ENCODE measurements at places on chromosomes 3 and 15.
A peak's percentile ranks its signal among the peaks of the same experiment; 100 is the strongest.

- no peaks in the 10 kb centered on the region for H3K4me1 ChIP-seq
- H3K4me3 ChIP-seq: no peak overlapping the region
- 0 out of 2 replicates have a peak, but pooled peaks cover 4% of the 10 kb centered on the region for H3K36me3 ChIP-seq
- H3K27me3 ChIP-seq: no peaks in the 10 kb centered on the region
Measured at GRCh38 chr3:185831195-185831594, 6.4 kb upstream of the IGF2BP2 start.

DNA sequence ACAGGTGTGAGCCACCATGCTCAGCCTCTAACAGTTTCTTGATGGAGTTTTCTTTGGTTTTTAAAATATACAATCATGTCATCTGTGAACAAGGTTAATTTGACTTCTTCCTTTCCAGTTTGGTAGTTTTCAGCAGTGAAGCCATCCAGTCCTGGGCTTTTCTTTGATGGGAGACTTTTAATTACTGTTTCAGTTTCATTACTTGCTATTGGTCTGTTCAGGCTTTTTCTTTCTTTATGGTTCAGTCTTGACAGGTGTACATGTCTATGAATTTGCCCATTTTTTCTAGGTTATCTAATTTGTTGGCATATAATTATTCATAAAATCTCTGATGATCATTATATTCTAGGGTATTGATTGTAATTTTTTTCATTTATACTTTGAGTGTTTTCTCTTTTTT is 36.8 kb downstream of the PFN2 start:
- H3K4me3 ChIP-seq: no peak overlapping the region
- H3K36me3 ChIP-seq: no peaks in the 10 kb centered on the region
- no peak for DNase-seq
- H3K27ac ChIP-seq: no peak overlapping the region
- H3K27me3 ChIP-seq: no peaks in the 10 kb centered on the region

- no peak overlapping the region for H3K27ac ChIP-seq
- no peak overlapping the region for H3K4me3 ChIP-seq
- no peak for DNase-seq
- no peaks in the 10 kb centered on the region for H3K4me1 ChIP-seq
- H3K36me3 ChIP-seq: no peaks in the 10 kb centered on the region
Measured at GRCh38 chr3:176505878-176506621, 691.2 kb downstream of the TBL1XR1 start.

DNA sequence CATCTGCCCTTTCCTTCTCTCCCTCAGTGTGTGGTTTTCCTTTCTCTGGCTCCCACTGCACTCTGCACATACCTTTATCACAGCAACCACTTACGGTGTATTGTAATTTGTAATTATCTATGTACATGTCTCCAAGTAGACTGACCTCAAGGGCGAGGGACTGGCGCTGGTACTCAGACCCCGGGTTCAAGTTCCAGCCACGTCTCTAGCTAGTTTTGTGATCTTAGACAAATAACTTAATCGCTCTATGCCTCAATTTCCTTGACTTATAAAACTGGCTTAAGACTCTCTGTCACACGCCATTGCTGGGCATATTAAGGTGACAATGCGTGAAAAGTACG is 607 bp upstream of the SENP2 start:
- H3K27me3 ChIP-seq: no peaks in the 10 kb centered on the region
- H3K4me3 ChIP-seq: peak overlapping the region; percentile 76
- DNase-seq: no peak
- peak overlapping the region; percentile 62 for H3K27ac ChIP-seq

- no peaks in the 10 kb centered on the region for H3K4me1 ChIP-seq
- no peak overlapping the region for H3K4me3 ChIP-seq
- no peaks in the 10 kb centered on the region for H3K36me3 ChIP-seq
- H3K27me3 ChIP-seq: peaks cover 3% of the 10 kb centered on the region
- DNase-seq: no peak
Measured at GRCh38 chr3:169271936-169272335, 391.6 kb downstream of the MECOM start.

DNA sequence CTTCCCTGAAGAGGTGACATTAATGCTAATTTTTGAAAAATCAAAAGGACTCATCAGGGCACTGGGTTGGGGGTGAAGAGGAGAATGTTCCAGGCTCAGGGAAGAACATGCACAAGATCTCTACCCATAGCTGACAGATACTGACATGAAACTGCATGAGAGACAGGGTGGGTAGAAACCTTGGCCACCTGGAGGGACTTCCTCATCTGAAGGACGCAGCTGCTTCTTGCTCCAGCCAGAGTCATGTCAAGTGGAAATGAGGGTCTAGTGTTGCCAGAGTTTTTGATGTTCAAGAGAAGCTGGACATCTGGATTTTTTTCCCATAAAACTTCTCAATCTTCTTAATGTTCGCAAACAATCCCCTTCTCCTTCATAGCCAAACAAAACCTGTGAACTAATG is 29.7 kb downstream of the AMOTL2 start:
- H3K27me3 ChIP-seq: no peaks in the 10 kb centered on the region
- H3K4me3 ChIP-seq: no peak overlapping the region
- H3K36me3 ChIP-seq: no peaks in the 10 kb centered on the region
- H3K27ac ChIP-seq: no peak overlapping the region
- peaks cover 35% of the 10 kb centered on the region for H3K4me1 ChIP-seq

DNA sequence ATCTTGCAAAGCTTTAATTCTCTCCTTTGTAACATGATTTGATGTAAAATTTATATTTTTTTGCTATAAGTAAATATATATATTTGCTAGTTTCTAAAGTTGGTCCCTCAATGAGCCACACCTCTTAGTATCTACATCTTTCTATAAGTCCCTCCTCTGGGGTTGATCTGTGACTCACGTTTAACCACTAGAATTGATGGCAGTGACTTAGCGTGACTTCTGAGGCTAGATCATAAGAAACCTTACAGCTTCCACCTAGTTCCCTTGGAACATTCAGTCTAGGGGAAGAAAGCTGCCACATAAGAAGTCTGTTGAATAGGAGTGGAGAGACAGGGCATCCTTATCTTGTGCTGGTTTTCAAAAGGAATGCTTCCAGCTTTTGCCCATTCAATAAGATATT is 56.6 kb upstream of the TNIK start:
- no peak overlapping the region for H3K27ac ChIP-seq
- H3K4me1 ChIP-seq: no peaks in the 10 kb centered on the region
- DNase-seq: no peak
- no peak overlapping the region for H3K4me3 ChIP-seq
- no peaks in the 10 kb centered on the region for H3K36me3 ChIP-seq

GRCh38 chr3:160754371-160754854 is 1.6 kb upstream of the PPM1L start:
- H3K27me3 ChIP-seq: peaks cover 17% of the 10 kb centered on the region
- H3K36me3 ChIP-seq: no peaks in the 10 kb centered on the region
- peak; percentile 72 for DNase-seq
- H3K4me1 ChIP-seq: peaks cover 5% of the 10 kb centered on the region
- H3K4me3 ChIP-seq: peak overlapping the region; percentile 84
- H3K27ac ChIP-seq: 0 out of 2 replicates have a peak overlapping the region, but pooled peaks have one; percentile 66

DNA sequence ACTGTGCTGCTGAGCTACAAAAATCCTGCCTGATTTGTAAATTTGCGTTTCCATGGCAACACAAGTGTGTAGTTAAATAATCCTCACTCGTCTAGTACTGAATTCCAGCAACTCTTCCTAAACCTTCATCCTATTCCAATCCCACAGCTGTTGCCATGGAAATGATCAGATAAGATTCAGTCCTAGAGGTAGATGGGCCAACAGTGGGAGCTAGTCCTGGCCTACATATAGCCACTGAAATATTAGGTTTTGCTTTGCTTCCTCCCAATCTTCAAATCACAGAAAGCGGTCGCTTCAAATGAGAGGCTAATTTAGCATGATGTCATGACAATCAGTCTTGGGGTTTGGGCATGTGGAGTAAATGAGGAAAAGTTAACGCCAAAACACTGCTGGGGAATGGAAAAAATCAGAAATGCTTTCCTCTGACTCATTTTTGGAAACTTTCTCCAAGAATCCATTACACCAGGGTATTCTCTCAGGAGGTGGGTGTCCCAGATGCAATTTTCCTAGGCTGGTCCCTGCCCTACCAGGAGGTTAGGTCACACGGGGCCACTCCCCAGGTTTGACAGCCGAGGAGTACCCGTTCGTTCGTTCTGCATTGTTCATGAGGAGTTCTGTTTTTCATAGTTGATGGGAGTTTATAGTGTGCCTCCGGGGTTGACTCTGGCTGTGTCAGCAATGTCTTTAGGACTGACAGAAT is 159.2 kb upstream of the SLCO3A1 start:
- H3K27ac ChIP-seq: peak overlapping the region; percentile 87
- H3K4me1 ChIP-seq: peaks cover 11% of the 10 kb centered on the region
- no peaks in the 10 kb centered on the region for H3K36me3 ChIP-seq
- DNase-seq: peak; percentile 79
- H3K27me3 ChIP-seq: no peaks in the 10 kb centered on the region

GRCh38 chr15:49904296-49904695 is 214.7 kb downstream of the ATP8B4 start:
- H3K4me1 ChIP-seq: peaks cover 57% of the 10 kb centered on the region
- H3K27ac ChIP-seq: peak overlapping the region; percentile 92
- DNase-seq: peak; percentile 64

DNA sequence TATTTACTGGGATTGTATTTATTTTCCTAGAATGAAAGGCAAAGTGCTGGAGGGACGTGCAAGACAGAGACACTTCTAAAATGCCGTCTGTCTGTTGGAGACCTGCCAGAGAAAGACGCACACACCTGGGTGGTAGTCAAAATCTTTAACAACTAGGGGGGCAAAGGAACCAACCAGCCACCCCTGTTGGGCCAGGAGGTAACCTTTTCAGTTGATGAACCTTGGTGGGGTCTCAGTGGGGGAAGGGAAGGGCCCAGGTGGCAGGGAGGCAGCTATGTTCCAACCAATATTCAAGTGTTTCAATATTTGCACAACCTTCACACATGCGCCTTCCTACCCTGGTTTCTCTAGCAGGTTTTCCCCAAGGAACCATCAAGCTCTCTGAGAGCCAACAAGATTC is 99.0 kb downstream of the MEGF11 start:
- no peak overlapping the region for H3K27ac ChIP-seq
- peaks cover 50% of the 10 kb centered on the region for H3K27me3 ChIP-seq
- no peaks in the 10 kb centered on the region for H3K4me1 ChIP-seq
- no peak for DNase-seq
- H3K36me3 ChIP-seq: no peaks in the 10 kb centered on the region

DNA sequence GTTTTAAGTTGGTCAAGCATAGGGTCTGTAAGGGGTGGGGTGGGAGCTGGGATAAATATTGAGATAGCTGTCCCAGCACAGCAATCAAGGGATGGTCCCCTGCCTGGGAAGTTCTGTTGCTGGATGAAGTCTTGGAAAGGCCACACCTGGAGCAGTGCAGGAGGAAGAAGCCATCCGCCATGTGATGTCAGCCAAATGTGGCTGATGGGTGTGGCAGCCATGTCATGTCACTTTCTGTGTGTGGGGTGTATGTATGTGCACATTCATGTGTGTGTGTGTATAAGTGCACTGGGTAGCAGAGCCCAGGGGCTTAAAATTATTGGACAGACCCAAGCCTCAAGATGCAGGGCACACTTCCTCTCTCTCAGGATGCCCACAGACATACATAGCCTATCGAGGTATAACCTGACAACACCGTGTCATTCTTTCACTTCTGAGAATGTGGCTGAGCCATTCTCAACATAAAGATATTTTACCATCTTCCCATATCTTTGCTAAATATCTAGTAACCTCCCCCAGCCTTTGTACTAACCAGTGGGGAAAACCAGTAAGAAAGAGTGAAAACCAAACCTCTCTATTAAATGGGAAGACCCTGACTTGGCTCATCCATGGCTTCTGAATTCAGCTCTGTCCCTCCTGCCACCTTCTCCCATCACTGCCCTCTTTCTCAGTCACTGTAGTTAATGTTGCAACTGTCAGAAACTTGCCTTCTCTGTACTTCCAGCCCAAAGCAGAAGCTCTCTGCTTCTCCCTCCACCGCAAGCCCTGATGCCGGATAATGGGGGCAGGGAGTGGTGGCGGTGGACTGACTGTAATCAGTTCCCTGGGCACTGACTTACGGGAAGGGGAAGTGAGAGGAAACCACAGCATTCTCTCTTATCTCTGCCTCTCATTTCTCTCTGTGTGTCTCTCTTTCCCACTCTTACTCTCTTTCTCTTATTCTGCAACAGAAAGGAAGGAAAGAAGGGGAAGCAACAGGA is 11.2 kb downstream of the TNFSF10 start:
- no peak for DNase-seq
- no peak overlapping the region for H3K4me3 ChIP-seq
- no peaks in the 10 kb centered on the region for H3K27me3 ChIP-seq
- peaks cover 9% of the 10 kb centered on the region for H3K4me1 ChIP-seq
- H3K36me3 ChIP-seq: no peaks in the 10 kb centered on the region
- no peak overlapping the region for H3K27ac ChIP-seq

GRCh38 chr15:89521605-89522004 is 25.2 kb upstream of the RHCG start:
- H3K4me1 ChIP-seq: no peaks in the 10 kb centered on the region
- peaks cover 63% of the 10 kb centered on the region for H3K27me3 ChIP-seq
- no peaks in the 10 kb centered on the region for H3K36me3 ChIP-seq
- no peak overlapping the region for H3K27ac ChIP-seq
- DNase-seq: no peak
- H3K4me3 ChIP-seq: no peak overlapping the region

DNA sequence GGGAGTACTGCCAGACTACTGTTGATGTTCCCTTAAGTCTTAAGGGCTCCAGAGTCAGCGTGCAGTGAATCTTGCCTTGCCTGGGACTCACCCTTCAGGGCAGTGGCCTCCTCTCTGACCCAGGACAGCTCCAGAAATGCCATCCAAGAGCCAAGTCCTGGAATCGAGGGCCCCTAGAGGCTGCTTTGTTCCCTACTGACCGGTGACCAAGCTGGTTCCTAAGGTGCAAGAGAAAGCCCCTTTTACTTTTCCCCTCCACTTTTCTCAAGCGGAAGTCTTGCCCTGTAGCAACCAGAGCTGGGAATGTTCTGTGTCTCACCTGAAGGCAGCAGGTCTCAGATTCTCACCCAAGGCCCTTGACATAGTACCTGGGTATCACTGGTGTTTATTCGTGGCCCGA is 238.0 kb downstream of the DOCK3 start:
- no peak for DNase-seq
- H3K4me3 ChIP-seq: no peak overlapping the region
- H3K4me1 ChIP-seq: no peaks in the 10 kb centered on the region
- H3K36me3 ChIP-seq: no peaks in the 10 kb centered on the region

GRCh38 chr3:10600726-10601125 is 95.3 kb upstream of the ATP2B2 start:
- DNase-seq: peak; percentile 9
- H3K27ac ChIP-seq: no peak overlapping the region
- no peaks in the 10 kb centered on the region for H3K36me3 ChIP-seq
- peaks cover 5% of the 10 kb centered on the region for H3K27me3 ChIP-seq

DNA sequence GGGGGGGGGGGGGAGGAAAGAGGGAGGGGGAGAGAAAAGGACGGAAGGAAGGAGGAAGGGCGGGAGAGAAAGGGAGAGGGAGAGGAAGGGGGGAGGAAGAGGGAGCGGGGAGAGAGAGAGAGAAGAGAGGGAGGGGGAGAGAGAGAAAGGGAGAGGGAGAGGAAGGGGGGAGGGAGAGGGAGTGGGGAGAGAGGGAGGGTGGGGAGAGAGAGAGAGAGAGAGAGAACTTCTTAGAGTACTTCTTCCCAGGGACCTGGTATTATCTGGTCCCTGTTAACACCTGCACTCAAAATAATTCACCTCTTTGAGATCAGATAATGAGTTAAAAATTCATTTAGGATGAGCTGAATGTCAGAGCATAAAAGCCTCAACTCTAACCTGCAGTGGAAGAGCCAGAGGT is 1.1 kb downstream of the SEC13 start:
- H3K27me3 ChIP-seq: no peaks in the 10 kb centered on the region
- peak; percentile 32 for DNase-seq
- H3K27ac ChIP-seq: peak overlapping the region; percentile 98
- H3K36me3 ChIP-seq: peaks cover 29% of the 10 kb centered on the region

GRCh38 chr3:176930942-176931341 is 266.3 kb downstream of the TBL1XR1 start:
- no peaks in the 10 kb centered on the region for H3K36me3 ChIP-seq
- no peak overlapping the region for H3K27ac ChIP-seq
- H3K4me1 ChIP-seq: no peaks in the 10 kb centered on the region
- 0 out of 2 replicates have a peak, but pooled peaks cover 7% of the 10 kb centered on the region for H3K27me3 ChIP-seq
- no peak overlapping the region for H3K4me3 ChIP-seq

Data from GM23248 (cell line).